NCI-H446 treated with DMSO at 0.1 percent for 48 hours (cell line): ENCODE measurements at places on chromosomes 11 and 22.

GRCh38 chr11:4025248-4025966, 69.2 kb upstream of the RRM1 start:
- peak; percentile 77 for DNase-seq

GRCh38 chr22:42379966-42380537, 52.2 kb downstream of the NFAM1 start:
- DNase-seq: no peak

GRCh38 chr11:75344186-75344585, 7.3 kb downstream of the ARRB1 start:
- no peak for DNase-seq

- DNase-seq: no peak
Observed at GRCh38 chr22:26985206-26985605, 327.8 kb downstream of the MIAT start.
